ENCODE measurements at places on chromosomes 6 and 20. TPM values are rescaled to one million over a fixed set of nuclear protein-coding genes. Genes with fewer than 3 reads are reported as not detected.

Gene DUSP15
- total RNA-seq = not detected

Gene HUS1B
- total RNA-seq = 1.7 TPM

Gene SNAP91
- total RNA-seq = 0.05 TPM

Gene ISM1
- not detected for total RNA-seq

Gene NHLRC1
- total RNA-seq = 2.1 TPM

Gene ANKRD66
- not detected for total RNA-seq

Gene LKAAEAR1
- total RNA-seq = not detected

Gene CRISP2
- total RNA-seq = not detected

Gene OLIG3
- total RNA-seq = not detected

Gene CALHM6
- 2.1 TPM for total RNA-seq

Gene ARFGEF3
- total RNA-seq = 1.1 TPM

Gene TMEM200A
- total RNA-seq = 402 TPM

Gene TXLNB
- 0.05 TPM for total RNA-seq

Gene HLA-DRA
- total RNA-seq = not detected
